Aorta (tissue), 5 donors: ENCODE measurements at places on chromosomes 1 and 21. TPM values are rescaled to one million over a fixed set of nuclear protein-coding genes. Genes with fewer than 3 reads are reported as not detected.

- H3K27me3 ChIP-seq = no peaks in the 10 kb centered on the region
- DNase-seq = peak; percentile 89
- H3K4me3 ChIP-seq = no peak overlapping the region
- peaks cover 11% of the 10 kb centered on the region for H3K4me1 ChIP-seq
- H3K27ac ChIP-seq = peak overlapping the region; percentile 96
Observed at GRCh38 chr1:21909787-21910503, 27.2 kb downstream of the HSPG2 start.

DNA sequence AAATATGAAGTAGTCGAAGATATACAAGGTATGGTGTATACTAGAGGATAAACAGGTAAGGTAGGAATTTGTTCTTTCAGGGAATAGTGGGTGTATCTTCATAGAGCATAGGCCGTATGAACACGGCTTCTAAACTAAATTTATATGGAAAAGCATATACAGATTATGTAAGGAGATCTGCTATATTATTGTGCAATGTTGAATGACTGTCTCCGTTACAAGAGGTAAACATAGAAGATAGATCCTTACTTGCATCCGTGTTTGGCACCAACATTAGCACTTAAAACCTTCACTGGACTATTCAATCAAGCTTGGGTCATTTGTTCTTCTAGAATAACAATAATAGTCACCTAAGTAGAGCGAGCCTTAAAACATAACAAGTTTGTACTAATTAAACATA lies 45.9 kb downstream of the CLEC20A start:
- no peaks in the 10 kb centered on the region for H3K4me1 ChIP-seq
- no peak overlapping the region for H3K4me3 ChIP-seq
- no peak for DNase-seq
- H3K27me3 ChIP-seq = no peaks in the 10 kb centered on the region
- H3K27ac ChIP-seq = no peak overlapping the region
- peaks cover 1% of the 10 kb centered on the region for H3K36me3 ChIP-seq

GRCh38 chr1:201419256-201419655 lies 2.3 kb downstream of the TNNI1 start:
- H3K4me3 ChIP-seq = no peak overlapping the region
- no peaks in the 10 kb centered on the region for H3K36me3 ChIP-seq
- H3K27me3 ChIP-seq = no peaks in the 10 kb centered on the region
- DNase-seq = peak; percentile 30
- H3K27ac ChIP-seq = no peak overlapping the region
- H3K4me1 ChIP-seq = no peaks in the 10 kb centered on the region

DNA sequence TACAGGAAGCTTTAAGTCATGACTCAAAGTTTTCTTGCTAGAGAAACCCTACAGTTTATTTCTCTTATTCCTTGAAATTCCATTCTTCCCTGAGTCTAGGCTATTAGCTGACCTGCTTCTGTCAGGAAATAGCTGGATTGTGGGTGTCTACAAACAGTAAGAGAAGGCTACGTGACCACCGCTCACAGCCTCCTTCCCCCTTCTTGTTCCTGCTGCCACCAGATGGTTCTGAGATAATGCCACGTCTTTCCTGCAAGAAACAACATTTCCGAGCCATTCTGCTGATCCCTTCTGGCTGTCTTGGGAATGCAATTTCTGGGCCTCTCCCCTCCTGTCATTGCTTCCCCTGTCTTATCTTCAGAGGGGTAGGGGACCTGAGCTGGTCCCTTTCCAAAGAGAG lies 128.9 kb upstream of the SGIP1 start:
- H3K4me3 ChIP-seq = no peak overlapping the region
- H3K4me1 ChIP-seq = peaks cover 9% of the 10 kb centered on the region
- no peak overlapping the region for H3K27ac ChIP-seq
- DNase-seq = no peak
- no peaks in the 10 kb centered on the region for H3K36me3 ChIP-seq

PODN gene
- 152 TPM for total RNA-seq

CELA2B gene
- total RNA-seq = 0.57 TPM
